ENCODE measurements at places on chromosomes 12 and 14.
A peak's percentile ranks its signal among the peaks of the same experiment; 100 is the strongest.

- DNase-seq = peak; percentile 34
Measured at GRCh38 chr12:69779928-69780327, 41.3 kb downstream of the RAB3IP start.

- DNase-seq = no peak
Measured at GRCh38 chr12:100497105-100497795, 23.6 kb downstream of the NR1H4 start.

GRCh38 chr12:113678223-113679119 lies 206.8 kb upstream of the LHX5 start:
- peak; percentile 18 for DNase-seq

- DNase-seq = peak; percentile 92
Measured at GRCh38 chr12:60148831-60149230, 553.0 kb downstream of the SLC16A7 start.
